Fibroblast of the aortic adventitia (primary cell): ENCODE measurements at places on chromosomes 1 and 21.

DNA sequence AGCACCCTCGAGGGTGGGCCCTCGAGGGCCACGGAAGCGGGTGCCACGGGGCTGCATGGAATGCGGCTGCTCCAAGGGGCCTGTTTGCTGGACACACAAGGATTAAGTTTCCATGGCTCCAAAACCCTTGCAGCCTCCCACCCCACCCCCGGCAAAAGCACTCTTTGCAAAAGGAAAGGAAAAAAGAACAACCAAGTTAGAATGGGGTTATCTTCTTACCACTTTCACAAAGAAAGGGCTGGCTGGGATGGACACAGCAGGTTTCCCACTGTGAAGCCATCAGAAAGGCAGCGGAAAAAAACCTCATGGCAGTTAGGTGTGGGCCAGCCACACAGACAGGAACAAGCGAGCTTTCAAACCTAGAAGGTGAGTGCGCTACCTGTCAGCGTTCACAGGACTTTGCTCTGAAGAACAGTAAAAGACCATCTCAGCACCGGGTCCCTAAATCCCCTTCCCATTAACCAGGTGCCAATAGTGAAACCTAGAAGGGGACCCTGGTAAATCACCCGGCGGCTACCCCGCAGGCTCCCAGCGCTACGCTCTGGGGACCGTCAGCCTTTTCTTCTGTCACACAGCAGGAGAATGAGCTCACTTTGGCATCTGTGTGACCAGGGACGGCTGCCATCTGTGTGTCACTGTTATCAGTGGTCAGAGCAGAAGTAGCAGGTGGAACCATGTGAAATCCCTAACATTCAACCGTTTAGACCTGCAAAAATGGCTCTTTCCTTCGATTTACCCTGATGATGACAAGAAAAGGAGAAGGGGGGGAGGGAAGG lies 93.0 kb downstream of the SIM2 start:
- DNase-seq = no peak

- no peak for DNase-seq
Measured at GRCh38 chr1:207361889-207362288, 40.4 kb downstream of the CD55 start.

DNA sequence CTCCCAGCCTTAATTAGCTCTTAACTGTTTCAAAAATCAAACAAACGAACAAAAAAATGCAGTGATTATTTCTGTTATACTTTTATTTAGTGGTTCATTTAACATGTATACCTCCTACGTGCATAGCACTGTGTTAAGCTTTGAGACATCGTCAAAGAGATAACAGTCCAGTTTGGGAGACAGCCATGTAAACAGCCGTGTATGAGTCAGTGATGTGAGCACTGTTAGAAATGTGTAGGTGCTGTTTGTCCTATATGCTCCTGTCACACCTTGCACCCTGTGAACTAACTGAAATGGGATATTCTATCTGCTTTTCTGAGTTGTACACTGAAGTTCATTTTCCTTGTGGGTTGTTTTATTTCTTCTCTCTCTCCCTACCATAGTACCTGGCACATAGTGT lies 109.7 kb upstream of the CACYBP start:
- no peak for DNase-seq

- DNase-seq = no peak
Measured at GRCh38 chr1:119943216-119943615, 46.9 kb upstream of the ADAM30 start.

GRCh38 chr1:78079580-78079979 lies 33.8 kb downstream of the GIPC2 start:
- DNase-seq = peak; percentile 40

- peak; percentile 41 for DNase-seq
Measured at GRCh38 chr1:234899041-234899729, 229.5 kb downstream of the TOMM20 start.

GRCh38 chr1:113542221-113542701 lies 151.9 kb downstream of the MAGI3 start:
- peak; percentile 59 for DNase-seq

- peak; percentile 80 for DNase-seq
Measured at GRCh38 chr1:154353460-154353904, 28.2 kb downstream of the ATP8B2 start.

DNA sequence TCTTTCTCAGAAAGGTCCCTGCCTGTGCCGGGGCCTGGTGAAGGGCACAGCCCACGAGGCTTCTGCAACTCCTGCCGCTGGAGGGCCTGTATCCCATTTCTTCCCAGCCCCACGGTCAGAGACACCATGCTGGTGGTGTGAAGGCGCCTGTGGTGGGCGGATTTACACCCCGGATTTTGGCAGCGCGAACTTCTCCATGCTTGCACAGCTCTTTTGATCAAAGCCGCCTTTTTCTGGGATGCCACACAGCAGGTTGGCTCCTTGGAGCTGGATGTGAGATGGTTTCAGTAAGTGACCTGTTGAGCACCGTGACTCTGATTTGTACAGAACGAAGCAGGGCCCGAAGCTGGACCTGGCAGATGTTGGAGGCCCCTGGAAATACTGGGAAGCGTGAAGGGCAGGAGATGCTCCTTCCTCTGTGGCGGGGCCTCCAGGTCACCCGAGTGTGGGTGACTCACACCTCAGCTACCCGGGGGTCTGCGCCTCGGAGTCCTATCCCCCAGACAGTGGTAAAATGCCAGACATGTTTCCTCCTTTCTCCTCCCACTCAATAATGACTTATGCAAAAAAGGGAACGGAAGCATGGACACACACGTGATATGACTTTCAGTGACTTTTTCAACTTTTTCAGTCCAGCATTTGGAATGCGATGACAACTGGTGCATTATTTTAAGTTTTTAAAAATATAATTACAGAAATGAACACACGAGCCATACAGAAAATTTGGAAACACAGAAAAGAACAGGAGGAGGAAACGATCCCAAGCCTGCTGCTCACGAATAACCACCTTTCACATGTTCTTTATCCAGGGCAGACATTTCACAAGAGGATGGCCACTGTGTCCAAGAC lies 9.0 kb downstream of the UMODL1 start:
- no peak for DNase-seq

- no peak for DNase-seq
Measured at GRCh38 chr1:89703469-89703868, 70.5 kb downstream of the LRRC8C start.

- no peak for DNase-seq
Measured at GRCh38 chr1:182169203-182169602, 107.7 kb upstream of the ZNF648 start.

DNA sequence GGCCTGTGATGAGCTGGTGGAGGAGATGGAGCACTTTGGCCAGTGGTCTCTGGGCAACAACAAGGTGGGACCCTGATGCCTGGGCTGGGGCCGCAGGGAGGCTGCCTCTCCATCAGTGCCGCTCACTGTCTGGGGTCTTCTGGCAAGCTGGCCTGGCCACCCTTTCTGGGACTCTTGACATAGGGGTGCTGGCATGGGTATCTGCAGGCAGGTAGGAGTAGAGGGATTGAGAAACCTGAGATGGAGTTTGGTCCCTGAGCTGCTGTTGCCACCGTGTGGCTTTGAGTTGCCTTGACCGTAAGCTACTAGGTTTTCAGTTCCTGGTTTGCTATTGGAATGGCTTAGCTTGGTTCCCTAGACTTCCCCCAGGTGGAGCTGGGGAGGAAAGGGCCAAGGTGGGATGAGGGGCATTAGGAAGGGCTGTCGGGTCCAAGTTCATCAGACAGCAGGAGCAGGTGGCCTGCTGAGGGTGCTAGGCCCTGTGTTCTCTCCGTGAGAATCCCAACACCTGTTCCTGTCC lies 13.2 kb upstream of the MFN2 start:
- DNase-seq = peak; percentile 31

- DNase-seq = no peak
Measured at GRCh38 chr21:37603129-37603528, 236.6 kb downstream of the DYRK1A start.

GRCh38 chr21:31559368-31560119 lies 99.9 kb upstream of the SOD1 start:
- peak; percentile 87 for DNase-seq

- DNase-seq = no peak
Measured at GRCh38 chr1:225111000-225111399, 181.5 kb downstream of the DNAH14 start.
